Stimulated activated CD8-positive, alpha-beta memory T cell treated with anti-CD3 and anti-CD28 coated beads, Interleukin-15, amount 100 ng/mL, for 24 hours (primary cell): ENCODE measurements at places on chromosomes 6 and 20.

GRCh38 chr20:32909451-32909850, 50.7 kb downstream of the EFCAB8 start:
- no peak for DNase-seq

GRCh38 chr6:113493991-113494390, 363.2 kb upstream of the MARCKS start:
- DNase-seq, result no peak

- DNase-seq, result no peak
Measured at GRCh38 chr6:84615113-84615850, 149.1 kb downstream of the TBX18 start.

GRCh38 chr6:71410681-71411080, 122.1 kb downstream of the OGFRL1 start:
- DNase-seq, result no peak

- DNase-seq, result no peak
Measured at GRCh38 chr6:41318261-41318653, 17.2 kb upstream of the NCR2 start.

GRCh38 chr20:38766071-38766470, 17.8 kb downstream of the ACTR5 start:
- no peak for DNase-seq

DNA sequence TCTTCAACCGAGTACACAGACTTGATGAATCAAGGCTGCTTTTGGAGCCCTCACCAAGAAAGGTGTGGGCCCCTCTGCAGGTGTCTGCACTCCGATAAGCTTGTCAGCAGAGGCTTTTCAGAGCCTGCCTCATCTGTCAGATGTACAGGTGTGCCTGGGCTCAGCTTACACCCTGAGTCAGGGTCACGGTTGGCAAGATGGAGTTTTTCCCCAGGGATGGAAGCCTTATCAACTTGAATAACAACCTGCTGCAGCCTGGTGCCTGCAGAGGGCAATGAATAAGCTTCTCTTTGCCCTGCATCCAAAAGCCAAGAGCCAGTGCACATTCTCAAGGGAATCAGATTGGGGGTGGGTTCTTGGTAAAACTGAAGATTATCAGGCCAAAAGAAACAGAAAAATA, 427.1 kb downstream of the CD83 start:
- no peak for DNase-seq
